ENCODE measurements at places on chromosomes 12 and 14. TPM values are rescaled to one million over a fixed set of nuclear protein-coding genes. Genes with fewer than 3 reads are reported as not detected.

The POU6F1 gene
- 3.7 TPM for total RNA-seq

The DCAF5 gene
- 54.6 TPM for total RNA-seq

DNA sequence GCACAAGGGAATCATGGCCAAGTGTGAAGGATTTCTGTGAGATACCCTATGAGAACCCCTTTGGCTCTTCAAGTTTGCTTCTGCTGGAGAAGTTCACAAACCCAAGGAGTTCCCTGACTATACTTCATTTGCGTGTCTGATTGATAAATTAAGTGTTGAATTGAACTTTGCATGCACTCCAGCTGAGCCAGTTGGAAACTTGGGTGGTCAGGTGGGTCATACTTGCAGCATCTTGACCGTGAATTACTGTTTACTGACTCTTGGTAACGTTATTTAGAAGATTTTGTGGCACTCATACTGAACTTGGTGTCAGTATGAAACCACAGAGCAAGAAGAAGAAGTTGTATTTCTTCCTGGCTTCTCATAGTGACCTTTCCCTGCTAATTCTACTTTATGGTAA lies 77.5 kb downstream of the TGFB3 start:
- H3K36me3 ChIP-seq: peaks cover 3% of the 10 kb centered on the region
- no peaks in the 10 kb centered on the region for H3K4me1 ChIP-seq

- no peak overlapping the region for H3K27ac ChIP-seq
- no peak for DNase-seq
- no peak overlapping the region for H3K4me3 ChIP-seq
Measured at GRCh38 chr14:99550387-99550992, 53.5 kb downstream of the CCDC85C start.

DNA sequence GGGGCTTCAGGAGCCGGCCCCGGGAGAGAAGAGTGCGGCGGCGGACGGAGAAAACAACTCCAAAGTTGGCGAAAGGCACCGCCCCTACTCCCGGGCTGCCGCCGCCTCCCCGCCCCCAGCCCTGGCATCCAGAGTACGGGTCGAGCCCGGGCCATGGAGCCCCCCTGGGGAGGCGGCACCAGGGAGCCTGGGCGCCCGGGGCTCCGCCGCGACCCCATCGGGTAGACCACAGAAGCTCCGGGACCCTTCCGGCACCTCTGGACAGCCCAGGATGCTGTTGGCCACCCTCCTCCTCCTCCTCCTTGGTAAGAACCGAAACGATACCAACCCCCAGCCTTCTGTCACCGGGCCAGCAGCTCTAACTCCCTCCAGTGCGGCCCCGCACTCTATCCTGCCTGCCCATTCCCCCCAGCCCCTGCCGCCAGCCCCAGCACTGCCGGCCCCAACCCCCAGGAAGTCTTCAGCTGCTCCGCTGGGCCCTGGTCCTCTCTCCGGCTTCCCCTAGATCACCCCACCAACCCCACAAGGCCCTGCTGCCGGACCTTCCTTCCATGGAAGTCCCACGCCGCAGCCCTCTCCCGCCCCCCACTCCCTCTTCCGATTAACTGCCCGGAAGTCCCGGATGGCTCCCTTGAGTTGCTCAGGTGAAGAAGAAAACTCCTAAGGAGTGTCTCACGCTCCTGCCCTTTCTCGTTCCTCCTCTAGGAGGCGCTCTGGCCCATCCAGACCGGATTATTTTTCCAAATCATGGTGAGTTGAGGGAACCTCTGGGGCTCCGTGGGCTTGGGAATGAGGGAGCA lies 693 bp downstream of the LRP10 start:
- DNase-seq: peak; percentile 78
- H3K36me3 ChIP-seq: peaks cover 7% of the 10 kb centered on the region
- peak overlapping the region; percentile 87 for H3K27ac ChIP-seq
- peak overlapping the region; percentile 70 for H3K4me3 ChIP-seq
- H3K4me1 ChIP-seq: peaks cover 11% of the 10 kb centered on the region
- no peaks in the 10 kb centered on the region for H3K27me3 ChIP-seq

The HOXC9 gene
- not detected for total RNA-seq

The PPP4R3A gene
- 79.5 TPM for total RNA-seq

DNA sequence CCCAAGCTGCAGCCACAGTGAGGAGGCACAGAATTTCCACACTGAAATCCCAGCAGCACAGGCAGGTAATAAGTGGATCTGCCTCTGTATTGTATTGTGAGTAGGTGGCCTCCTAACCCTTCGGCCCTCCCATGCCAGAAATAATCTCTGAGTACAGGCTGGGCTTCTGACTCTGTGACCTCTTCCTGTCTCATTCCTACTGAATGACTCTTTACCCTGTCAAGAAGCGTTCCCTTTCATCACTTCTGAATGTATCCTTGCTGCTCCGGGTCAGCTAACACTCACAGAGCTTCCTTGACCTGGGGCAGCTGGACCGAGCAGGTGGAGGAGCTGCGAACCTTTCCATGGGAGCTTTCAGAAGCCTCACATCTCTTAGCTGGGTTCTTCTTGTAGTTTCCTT lies 119.6 kb downstream of the SLC8A3 start:
- H3K36me3 ChIP-seq: no peaks in the 10 kb centered on the region
- DNase-seq: no peak
- H3K4me1 ChIP-seq: no peaks in the 10 kb centered on the region
- no peaks in the 10 kb centered on the region for H3K27me3 ChIP-seq
- H3K27ac ChIP-seq: no peak overlapping the region

- peak overlapping the region; percentile 71 for H3K27ac ChIP-seq
- H3K4me3 ChIP-seq: no peak overlapping the region
- peak; percentile 96 for DNase-seq
- H3K36me3 ChIP-seq: no peaks in the 10 kb centered on the region
- peaks cover 22% of the 10 kb centered on the region for H3K4me1 ChIP-seq
- no peaks in the 10 kb centered on the region for H3K27me3 ChIP-seq
Measured at GRCh38 chr12:76470028-76470939, 89.3 kb downstream of the OSBPL8 start.

- DNase-seq: no peak
- H3K4me1 ChIP-seq: peaks cover 9% of the 10 kb centered on the region
- H3K36me3 ChIP-seq: no peaks in the 10 kb centered on the region
Measured at GRCh38 chr12:56529656-56530055, 8.0 kb downstream of the RBMS2 start.

DNA sequence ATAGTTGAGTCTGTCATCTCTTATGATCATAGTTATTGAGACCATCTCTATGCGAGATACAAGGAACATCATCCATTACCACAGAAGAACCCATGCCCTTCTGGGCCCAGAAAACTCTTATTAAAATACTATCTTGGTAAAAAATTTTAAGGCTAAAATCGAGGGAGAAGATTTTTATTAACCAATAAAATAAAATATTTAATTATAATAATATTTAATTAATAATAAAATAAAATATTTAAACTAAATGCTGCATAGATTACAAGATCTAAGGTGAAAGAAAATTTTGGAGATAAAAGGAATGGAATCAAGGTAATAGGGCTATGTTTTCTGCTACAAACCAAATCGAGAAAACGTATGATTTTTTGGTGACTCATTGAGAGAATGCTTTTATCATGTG lies 540.2 kb downstream of the KCNH5 start:
- no peaks in the 10 kb centered on the region for H3K27me3 ChIP-seq
- no peaks in the 10 kb centered on the region for H3K36me3 ChIP-seq
- no peak overlapping the region for H3K27ac ChIP-seq
- no peaks in the 10 kb centered on the region for H3K4me1 ChIP-seq
- no peak for DNase-seq

GRCh38 chr12:53602176-53602864 lies 23.9 kb downstream of the ATF7 start:
- H3K4me1 ChIP-seq: no peaks in the 10 kb centered on the region
- no peak overlapping the region for H3K27ac ChIP-seq
- H3K36me3 ChIP-seq: peaks cover 7% of the 10 kb centered on the region
- H3K27me3 ChIP-seq: no peaks in the 10 kb centered on the region
- no peak overlapping the region for H3K4me3 ChIP-seq
- no peak for DNase-seq

DNA sequence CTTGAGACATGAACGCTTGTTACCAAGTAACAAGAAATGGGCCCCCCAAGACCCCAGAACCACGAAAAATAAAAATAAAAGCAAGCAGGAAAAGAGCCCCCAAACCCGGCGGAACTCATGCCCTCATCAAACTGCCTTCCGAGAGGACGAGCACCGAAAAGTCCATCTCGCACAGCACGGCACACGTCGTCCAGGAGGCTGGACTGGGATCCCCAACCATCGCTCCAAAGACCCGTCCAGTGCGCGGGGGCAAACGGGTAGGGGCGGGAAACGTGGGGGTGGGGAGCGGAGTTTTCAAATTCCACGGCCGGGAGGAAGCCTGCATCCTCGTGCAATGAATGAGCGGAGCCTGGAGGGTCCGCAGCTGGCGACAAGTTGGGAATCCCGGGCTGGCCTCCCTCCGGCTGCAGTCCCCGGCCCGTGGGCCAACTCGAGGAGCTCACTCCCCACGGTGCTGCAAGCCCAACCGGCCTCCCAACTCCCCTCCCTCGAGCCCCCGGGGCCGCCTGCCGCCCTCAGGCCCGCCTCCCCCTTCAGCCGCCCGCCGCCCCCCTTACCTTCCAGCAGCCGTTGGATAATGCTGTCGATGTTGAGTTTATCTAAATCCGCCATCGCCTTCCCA lies 484 bp downstream of the PPP1CC start:
- DNase-seq: no peak
- peak overlapping the region; percentile 96 for H3K4me3 ChIP-seq
- H3K36me3 ChIP-seq: no peaks in the 10 kb centered on the region
- no peaks in the 10 kb centered on the region for H3K27me3 ChIP-seq
- peak overlapping the region; percentile 75 for H3K27ac ChIP-seq

The AQP2 gene
- not detected for total RNA-seq

GRCh38 chr14:104541905-104542465 lies 37.6 kb upstream of the C14orf180 start:
- peaks cover 2% of the 10 kb centered on the region for H3K4me1 ChIP-seq
- H3K27me3 ChIP-seq: peaks cover 6% of the 10 kb centered on the region
- H3K4me3 ChIP-seq: no peak overlapping the region
- DNase-seq: no peak

GRCh38 chr14:24042746-24043145 lies 9.1 kb upstream of the CARMIL3 start:
- no peak overlapping the region for H3K27ac ChIP-seq
- DNase-seq: no peak

- H3K27ac ChIP-seq: no peak overlapping the region
- H3K4me3 ChIP-seq: no peak overlapping the region
- H3K36me3 ChIP-seq: no peaks in the 10 kb centered on the region
- DNase-seq: no peak
Measured at GRCh38 chr14:99964979-99965378, 100.2 kb upstream of the EVL start.

The PUS1 gene
- 30.4 TPM for total RNA-seq

- no peaks in the 10 kb centered on the region for H3K36me3 ChIP-seq
- no peak for DNase-seq
- no peak overlapping the region for H3K27ac ChIP-seq
- H3K27me3 ChIP-seq: no peaks in the 10 kb centered on the region
Measured at GRCh38 chr14:21852061-21852664, 178.5 kb upstream of the OR4E1 start.

DNA sequence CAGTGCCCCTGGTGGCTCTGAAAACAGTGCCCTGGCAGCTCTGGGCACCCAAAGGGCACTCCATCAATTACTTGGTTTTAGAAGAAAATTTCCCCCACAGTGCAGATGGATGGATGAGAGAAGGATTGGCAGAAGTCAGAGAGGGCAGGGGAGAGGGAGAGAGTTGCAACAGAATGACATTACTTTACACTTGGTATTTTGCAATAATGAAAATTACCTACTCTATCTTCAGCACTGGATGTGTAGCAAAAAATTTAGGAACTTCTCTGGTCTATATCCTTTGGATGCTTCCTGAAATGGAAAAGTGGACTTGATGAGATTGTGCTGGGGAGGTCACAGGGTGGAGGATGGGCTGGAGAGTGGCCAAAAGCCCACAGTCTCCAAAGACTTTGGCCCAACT lies 193.2 kb downstream of the CHST11 start:
- no peak overlapping the region for H3K4me3 ChIP-seq
- no peak for DNase-seq
- no peaks in the 10 kb centered on the region for H3K36me3 ChIP-seq
- no peaks in the 10 kb centered on the region for H3K4me1 ChIP-seq
- no peak overlapping the region for H3K27ac ChIP-seq

- H3K27me3 ChIP-seq: no peaks in the 10 kb centered on the region
- no peak for DNase-seq
- H3K4me1 ChIP-seq: peaks cover 12% of the 10 kb centered on the region
Measured at GRCh38 chr12:116187151-116187511, 90.4 kb downstream of the MED13L start.

GRCh38 chr14:103149351-103150237 lies 26.3 kb downstream of the TNFAIP2 start:
- DNase-seq: no peak

The MFAP5 gene
- 86.4 TPM for total RNA-seq

DNA sequence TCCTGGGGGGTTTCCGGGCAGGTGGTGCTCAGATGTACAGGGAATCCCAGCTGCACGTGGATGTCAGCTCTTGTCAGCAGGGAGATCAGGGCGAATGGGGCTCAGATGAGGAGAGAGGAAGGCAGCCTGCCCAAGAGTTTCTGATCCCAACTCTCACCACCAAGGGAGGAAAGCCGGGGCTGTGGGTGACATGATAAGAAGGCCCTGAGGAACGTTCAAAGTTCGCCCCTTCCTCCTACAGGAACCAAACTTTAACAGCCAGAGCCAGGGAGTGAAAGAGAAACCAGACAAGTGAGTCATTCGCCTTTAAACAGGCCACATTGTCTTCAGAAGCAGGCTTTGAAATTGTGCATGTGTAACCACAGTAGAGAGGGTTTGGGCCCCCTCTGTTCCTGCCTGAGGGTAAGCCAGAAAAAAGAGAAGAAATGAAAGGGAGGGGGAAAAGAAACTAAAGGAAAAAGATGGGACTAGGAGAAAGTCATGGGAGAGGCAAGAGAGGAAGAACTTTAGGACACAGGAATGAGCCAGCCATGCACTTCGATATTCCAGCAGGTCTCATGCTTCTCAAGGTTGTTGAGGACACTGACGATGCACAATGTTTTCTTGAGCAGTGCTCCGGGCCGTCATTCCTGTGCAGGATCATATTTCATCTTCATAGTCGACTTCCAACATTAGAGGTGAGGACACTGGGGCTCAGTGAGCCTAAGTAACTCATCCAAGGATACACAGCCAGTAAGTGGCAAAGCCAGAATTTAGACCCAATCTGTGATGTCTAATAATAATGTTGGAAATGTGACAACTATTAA lies 691.4 kb upstream of the TBX3 start:
- H3K27me3 ChIP-seq: no peaks in the 10 kb centered on the region
- DNase-seq: peak; percentile 81
- H3K36me3 ChIP-seq: no peaks in the 10 kb centered on the region
- no peak overlapping the region for H3K4me3 ChIP-seq
- peaks cover 11% of the 10 kb centered on the region for H3K4me1 ChIP-seq

DNA sequence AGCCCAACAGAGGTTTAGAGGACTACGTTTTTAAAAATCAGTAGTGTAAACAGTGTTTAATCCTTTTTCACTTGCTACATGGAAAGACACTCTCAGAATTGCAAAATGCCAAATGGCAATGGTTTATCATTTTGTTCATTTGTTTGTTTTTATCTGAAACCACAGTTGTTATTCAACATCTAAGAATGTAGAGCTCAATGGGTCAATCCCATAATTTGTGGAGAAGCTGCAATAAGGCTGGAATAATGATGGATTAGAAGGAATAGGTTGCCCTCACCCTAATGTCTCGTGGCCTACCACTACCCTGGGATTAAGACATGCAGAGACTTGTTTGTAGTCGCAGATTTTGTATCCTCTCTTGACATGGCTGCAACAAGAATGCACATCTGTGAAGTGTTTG lies 115.7 kb downstream of the LLPH start:
- H3K27me3 ChIP-seq: no peaks in the 10 kb centered on the region
- peak; percentile 55 for DNase-seq
- H3K36me3 ChIP-seq: no peaks in the 10 kb centered on the region
- H3K4me1 ChIP-seq: peaks cover 4% of the 10 kb centered on the region

The ERBB3 gene
- 3.8 TPM for total RNA-seq
